ENCODE measurements at places on chromosomes 6 and 20.

GRCh38 chr20:25054995-25055629, 2.8 kb downstream of the ACSS1 start:
- no peak for DNase-seq

DNA sequence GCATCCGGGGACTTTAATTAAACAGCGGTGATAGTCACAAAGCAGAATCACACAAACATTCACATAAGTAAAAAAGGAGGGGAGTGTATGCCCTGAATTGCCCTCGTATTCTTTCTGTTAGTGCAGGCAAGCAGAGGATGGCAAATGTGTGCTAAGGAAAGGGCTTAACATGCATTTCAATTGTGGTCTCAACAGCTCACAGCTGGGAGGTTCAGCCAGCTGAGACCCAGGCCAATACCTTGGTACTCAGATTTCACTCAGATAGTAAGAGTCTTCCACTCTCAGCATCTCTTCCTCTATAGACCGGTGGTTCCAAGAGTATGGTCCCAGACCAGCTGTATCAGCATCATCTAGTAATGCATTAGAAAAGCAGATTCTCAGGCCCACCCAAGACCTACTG, 215.1 kb downstream of the PHACTR1 start:
- no peak for DNase-seq

DNA sequence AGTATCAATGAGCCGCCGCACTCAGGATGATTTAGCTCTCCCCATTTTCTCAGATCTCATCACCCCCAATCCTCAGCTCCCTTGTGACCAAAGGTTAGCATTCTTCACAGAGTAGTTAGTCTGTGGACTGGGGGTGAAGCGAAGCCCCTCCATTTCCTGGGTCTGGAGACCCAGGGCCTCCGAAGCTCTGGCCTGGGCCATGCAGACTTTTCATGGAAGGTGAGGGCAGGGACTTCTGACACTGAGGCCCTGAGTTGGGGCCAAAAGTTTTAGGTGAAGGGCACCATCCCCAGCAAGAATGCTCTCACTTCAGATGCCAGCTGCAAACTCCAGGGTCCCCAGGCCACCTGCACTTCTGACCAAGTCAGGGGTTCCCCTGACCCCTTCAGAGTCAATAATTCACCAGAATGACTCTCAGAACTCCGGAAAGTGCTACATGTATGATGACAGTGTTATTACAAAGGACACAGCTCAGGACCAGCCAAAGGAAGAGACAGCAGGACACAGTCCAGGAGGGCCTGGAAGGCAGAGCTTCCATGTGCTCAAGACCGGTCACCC, 65.7 kb upstream of the DUSP22 start:
- peak; percentile 34 for DNase-seq

GRCh38 chr6:78911218-78911940, 44.0 kb downstream of the IRAK1BP1 start:
- no peak for DNase-seq

DNA sequence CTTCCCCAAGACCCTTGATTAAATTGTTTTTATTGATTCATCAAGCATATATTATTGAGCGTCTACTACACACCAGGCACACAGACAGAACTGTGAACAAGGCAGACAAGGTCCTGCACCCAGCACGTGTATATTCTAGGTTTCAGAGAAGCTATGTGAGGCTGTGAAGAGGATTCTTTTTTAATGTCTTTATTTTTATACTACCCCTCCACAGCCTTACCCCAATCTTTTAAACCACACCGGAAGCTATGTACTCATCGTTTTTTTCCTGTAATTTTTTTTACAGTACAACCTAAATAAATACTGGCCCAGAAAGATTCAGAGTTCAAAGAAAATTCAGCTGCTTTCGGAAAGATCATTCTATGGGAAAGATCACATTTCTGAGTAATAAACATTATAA, 10.0 kb downstream of the SGK1 start:
- DNase-seq = no peak

DNA sequence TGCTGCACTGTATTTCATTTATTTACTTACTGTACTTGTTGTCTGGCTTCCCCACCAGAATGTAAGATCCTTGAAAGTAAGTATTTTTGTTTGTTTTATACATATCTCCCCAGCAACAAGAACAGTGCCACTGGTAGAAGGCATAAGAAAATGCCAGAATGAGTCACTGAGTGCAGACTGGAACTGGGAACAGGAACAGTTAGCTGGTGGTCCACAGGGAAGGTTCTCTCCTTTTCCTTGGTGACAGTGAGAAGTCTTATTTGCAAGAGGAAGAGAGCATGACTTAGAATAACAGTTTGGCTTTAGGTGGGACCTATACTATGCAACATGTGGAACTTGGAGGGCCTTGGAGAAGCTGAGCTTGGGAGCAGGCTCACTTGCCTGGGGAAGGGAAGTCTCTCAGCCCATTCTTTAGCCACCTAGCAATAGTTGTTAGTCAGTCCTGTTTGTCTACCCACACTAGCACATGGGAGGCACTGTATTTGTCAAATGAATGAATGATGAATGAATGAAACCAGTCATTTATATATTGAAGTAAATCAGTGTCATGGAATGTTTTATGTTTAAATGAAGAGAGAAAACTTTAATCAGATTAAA, 203.5 kb downstream of the KCNQ5 start:
- DNase-seq = no peak

DNA sequence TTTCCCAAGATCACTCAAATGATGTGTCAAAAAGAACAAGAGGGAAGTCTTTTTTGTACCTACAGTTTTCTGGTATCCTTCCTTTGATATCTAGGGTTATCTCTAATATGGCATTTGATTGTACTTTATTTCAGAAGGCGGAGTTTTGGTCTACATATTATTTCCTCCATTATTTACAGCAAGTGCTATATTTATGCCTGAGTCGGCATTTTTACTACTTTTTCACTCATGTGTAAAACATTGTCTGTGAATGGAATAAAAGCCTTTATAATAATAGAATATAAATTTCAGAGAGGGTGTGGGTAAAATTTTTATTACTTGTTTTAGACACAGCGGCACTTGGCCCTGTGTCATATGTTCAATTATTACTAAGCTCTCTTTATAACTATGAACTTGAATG, 398.4 kb downstream of the BCKDHB start:
- no peak for DNase-seq

DNA sequence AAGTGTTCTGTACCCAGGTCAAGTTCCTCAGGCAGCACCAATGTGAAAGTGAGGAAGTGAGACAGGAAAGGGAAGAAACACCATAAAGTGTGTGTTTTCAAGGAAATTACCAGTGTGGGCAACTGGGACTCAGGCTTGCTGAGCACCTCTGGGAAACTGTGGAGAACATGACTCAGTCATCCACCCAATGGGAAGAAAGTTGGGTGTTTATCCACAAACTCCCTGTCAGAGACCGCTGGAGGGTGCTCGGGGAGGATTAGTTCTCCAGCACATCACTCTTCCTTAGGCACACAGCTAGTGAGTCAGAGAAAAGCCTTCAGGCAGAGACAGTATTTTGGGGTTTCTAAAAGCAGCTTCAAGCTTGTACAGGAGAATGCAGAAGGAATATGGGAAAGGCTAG, 93.6 kb downstream of the PCSK2 start:
- peak; percentile 66 for DNase-seq

- DNase-seq = no peak
Observed at GRCh38 chr6:109944448-109944847, 33.7 kb upstream of the GPR6 start.

DNA sequence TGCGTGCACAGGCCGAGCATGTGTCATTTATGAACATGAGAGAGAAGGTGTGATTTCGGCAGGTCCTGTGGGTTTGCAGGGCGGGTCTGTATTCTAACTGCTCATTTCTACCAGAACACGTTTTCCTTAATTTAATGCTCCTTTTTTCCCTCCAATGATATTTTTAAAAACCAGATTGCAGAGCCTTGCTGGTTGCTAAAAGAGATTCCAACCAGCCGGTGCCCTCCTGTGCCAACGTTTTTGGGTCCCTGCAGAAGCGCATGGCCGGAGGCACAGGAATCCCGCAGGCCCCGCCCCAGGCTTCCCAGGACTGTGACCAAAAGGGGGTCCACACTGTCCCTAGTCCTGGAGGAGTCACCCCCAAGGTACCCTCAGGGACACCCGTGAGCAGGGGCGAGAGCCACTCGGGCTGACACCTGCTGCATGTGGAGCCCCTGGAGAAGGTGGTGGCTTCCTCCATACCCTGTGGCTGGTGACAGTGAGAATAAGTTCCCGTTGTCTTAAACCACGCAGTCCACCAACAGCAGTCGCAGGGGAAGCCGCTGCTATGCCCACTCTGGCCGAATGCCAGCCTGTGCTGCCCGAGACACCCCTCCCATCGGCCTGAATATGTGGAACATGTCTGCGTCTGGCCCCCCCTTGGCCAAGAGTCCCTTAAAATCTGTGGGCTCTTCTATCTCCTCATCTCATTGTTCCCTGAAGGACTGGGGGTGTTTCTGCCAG, 15.7 kb upstream of the NTSR1 start:
- DNase-seq = no peak

DNA sequence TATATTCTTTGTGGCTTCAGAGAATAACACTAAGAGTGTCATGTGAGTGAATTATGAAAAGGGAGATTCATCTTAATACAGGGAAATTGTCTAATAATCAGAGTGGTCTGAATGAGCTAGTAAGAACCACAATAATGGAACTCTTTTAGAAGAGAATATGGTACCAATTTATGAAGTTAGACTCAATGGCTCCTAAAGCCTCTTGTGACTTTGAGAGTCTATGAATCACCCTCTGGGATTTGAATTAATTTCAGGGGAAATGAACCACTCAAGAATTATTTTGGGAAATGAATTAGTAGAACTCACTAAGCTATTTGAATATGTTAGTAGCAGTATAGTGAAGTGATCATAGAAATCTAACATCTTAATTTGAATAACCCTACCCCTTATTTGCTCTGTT, 14.3 kb downstream of the PCMT1 start:
- DNase-seq = no peak

GRCh38 chr6:109031416-109031815, 63.2 kb downstream of the SESN1 start:
- no peak for DNase-seq

DNA sequence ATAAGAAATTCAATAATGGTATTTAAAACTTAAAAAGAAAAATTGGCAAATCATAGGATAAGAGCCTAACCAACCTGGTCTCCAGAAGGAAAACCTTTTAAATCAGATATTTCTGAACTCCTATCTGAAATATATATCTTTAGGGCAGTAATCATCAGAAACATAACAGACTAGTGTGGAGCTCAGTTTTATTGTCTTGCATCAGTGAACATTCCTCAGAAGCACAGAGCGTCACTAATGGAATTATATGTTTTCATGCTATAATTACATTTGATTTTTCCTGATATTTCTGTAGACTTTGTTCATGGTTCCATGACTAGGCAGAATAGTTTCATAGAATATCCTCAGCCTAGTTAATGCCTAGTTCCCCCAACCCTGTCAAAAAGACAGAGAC, 262.2 kb downstream of the EYA4 start:
- DNase-seq = no peak

GRCh38 chr6:135170849-135171248, 10.3 kb upstream of the MYB start:
- DNase-seq = no peak

GRCh38 chr6:6612308-6612707, 23.8 kb downstream of the LY86 start:
- no peak for DNase-seq

DNA sequence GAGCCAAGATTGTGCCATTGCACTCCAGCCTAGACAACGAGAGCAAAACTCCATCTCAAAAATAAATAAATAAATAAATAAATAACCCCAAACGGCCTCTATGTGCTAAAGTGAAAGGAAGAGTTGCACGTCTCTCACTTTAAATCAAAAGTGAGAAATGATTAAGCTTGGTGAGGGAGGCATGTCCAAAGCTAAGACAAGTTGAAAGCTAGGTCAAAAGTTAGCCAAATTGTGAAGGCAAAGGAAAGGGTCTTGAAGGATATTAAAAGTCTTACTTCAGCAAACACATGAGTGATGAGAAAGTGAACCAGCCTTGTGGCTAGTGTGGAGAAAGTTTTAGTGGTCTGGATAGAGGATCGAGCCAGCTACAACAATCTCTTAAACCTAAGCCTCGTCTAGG, 14.3 kb downstream of the ZBP1 start:
- DNase-seq = no peak

GRCh38 chr6:151498327-151498726, 4.5 kb downstream of the CCDC170 start:
- DNase-seq = no peak

DNA sequence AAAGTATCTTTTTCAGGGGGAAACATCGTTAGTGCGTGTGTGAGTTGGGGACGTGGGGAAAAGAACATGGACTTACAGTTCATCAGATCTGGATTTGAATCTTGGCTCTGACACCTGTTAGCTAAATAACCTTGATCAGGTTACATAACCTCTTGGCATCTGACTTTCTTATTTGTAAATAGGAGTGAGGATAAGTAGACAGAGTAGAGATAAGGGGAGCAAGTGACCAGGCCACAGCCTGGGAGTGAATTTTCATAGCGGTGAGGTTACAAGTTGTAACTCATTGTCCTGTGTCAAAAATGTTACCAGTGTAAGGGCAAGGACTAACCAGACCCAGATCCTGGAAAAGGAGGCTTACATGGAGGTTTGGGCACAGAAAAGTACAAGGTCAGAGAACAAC, 733.5 kb upstream of the MMS22L start:
- no peak for DNase-seq

- no peak for DNase-seq
Observed at GRCh38 chr6:154736618-154737259, 3.5 kb downstream of the SCAF8 start.

DNA sequence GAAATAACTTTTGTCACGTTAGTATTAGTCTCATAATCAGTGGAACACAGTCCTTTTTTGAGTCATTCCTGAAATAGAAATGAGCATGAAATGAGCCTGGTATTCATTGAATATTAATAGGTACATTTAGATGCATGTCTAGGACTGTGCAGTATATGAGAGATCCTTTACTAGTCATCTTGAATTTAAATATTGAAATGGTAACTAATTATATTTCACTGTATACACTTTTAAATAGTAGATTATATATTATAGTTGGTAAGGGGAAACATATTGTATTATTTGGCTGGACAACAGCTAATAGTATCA, 59.4 kb downstream of the RSPO3 start:
- DNase-seq = no peak

- DNase-seq = no peak
Observed at GRCh38 chr6:3318821-3319540, 60.2 kb downstream of the PSMG4 start.

DNA sequence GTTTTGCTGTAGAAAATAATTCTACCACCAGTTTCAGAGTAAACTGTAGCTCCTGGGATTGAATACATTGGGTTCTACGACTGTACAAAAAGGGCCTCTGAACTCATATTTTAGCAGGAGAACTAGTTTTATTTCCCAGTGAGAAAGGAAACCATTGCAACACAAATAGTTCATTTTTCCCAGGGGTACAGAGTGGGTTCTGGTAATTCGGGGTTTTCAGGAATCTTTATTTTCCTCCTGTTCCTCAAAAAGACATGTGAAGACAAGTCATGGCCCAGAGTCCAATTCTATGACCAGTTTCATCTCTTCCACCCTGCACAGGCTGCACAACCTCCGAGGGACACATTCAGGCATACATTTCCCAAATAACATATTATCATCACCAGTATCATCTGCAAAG, 222.1 kb downstream of the HIVEP2 start:
- no peak for DNase-seq
